Endothelial cell of umbilical vein (primary cell): ENCODE measurements at places on chromosomes 5 and 9.

- DNase-seq: no peak
These were observed 16.6 kb downstream of the ATP10B start for GRCh38 chr5:160835376-160835775.

- DNase-seq: no peak
These were observed 261.3 kb downstream of the CRB2 start for GRCh38 chr9:123617286-123617685.

DNA sequence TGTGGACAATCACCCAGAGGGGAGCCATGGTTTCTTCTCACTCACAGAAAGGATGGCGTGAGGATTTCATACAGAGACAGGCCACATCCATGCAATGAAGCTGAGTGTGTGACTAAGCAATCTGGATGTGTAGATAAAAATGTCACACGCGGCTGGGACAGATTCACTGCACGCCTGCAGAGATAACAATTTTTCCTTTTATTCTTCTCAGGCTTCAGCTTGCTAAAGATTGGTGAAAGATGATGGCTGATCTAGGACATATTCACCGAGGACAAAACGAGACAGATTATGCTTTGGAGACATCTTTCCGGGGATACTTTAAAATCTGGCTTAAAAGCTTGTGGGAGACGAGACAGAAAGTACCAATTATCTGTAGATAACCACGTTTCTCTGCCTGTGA is 313.9 kb upstream of the TRPC7 start:
- no peak for DNase-seq

DNA sequence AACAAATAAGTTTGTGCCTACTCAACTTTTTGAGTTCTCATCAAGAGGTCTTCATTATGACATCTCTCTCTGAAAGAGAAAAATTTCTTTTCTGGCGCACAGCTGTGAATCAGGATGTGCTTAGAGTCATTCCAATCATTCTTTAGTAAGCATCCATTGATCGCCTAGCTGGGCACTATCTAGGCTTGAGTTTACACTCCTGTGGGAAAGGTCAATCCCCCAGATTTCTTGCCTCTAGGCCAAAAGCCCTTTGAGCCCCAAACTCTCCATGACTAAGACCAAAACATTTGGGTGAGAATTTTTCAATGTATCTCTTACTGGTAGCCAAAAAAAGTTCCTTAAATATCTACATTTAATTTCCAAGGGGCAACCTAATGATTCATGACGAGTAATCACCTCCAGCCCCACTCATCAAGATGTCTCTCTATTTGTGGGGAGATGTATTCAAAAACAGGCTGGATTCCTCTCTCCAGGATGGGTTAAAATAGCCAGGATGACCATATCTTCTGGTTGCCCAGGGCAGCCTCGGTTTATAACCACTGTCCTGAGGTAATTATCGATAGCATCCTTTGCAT is 101.7 kb downstream of the GNA14 start:
- DNase-seq: no peak

DNA sequence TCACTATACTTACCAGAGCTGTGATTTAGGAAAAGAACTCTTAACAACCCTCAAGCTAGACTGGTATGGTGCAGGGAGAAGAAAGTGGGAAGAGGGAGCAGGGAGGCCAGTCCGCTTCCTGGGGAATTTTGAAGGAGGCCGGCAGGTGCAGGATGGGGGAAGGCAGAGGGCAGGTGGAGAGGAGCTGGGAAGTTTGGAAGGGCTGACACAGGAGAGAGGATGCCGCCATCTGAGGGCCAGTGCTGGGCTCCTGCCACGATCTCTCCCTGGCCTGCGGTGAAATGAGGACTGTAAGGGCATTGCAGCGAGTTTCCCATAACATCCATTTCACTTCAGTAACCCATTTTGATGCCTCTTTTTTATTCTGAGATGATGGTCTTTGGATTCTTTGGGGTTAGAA is 8.9 kb downstream of the DAB2IP start:
- no peak for DNase-seq

DNA sequence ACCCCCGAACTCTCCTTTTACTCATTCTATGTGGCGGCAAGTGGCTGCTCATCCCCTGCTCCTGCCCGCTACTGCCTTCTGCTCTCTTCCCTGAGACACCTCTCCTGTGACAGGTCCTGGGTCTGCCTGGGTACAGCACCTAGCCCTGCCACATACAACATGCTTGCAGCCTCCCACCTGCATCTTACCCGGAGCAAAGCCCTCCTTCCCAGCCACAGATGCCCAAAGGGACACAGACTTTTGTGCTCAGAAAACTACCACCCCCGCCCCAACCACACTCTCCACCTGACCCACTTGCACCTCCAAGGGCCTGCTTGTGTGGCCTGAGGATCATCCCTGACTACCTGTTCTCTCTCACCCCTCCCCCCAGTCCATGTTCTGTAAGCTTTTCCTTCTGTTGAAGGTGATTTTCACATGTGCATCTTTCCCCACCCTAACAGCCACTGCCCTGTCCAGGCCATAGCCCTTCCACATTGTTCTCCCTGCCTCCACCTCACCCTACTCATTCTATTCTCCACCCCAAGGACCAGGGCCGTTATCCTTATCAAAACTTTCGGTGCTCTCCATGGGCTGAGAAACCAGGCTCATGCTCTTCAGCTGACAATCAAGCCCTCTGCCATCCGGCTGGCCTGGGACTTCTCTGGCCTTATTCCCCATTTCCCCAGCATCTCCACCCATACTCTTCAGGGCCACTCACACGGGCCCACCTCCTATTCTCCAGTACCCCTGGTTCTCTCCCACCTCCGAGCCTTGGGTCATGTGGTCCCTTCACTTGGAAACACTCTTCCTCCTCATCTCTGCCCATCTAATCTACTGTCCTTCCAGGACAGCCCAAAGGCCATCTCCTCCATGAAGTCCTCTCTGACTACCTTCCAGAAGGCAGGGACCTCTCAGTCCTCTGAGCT is 46.4 kb upstream of the ALDH1B1 start:
- no peak for DNase-seq

- no peak for DNase-seq
These were observed 65.8 kb downstream of the RAD23B start for GRCh38 chr9:107348836-107349235.
